ENCODE measurements at places on chromosomes 3 and 15.

DNA sequence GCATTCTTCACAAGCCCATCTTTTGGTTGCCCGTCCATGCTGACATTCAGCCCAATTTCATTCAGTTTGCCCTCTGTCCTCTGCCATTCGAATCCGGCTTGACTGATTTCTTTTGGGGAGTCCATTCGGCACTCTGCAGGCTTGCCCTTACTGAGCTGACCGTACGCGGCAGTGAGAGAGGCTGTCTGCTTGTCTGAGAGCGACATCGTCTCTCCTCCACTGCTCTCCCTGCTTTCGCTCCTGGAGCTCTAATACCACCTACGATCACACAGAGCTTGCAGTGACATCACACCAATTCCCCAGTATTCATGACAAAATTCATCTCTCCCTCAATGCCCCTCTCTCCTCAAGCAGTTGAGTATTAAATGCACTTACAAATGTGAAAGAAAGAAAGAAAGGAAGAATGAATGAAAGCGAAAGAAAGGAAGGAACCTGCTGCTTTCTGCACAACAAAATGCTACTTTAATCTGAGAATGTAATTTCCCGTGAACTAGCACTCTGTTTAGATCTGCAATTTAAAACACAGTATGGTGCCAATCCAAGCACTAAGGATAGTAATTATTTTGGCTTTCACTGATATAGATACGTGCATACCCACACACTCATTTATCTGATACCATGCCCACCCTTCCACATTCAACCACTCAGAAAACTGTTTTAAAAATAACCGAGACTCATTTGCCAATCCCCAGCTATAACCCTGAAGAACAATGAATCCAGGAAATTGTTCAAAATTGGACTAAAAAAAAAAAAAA, 89.5 kb downstream of the DHX30 start:
- DNase-seq: no peak

- no peak for DNase-seq
Measured at GRCh38 chr3:26625187-26625586, 2.6 kb downstream of the LRRC3B start.

DNA sequence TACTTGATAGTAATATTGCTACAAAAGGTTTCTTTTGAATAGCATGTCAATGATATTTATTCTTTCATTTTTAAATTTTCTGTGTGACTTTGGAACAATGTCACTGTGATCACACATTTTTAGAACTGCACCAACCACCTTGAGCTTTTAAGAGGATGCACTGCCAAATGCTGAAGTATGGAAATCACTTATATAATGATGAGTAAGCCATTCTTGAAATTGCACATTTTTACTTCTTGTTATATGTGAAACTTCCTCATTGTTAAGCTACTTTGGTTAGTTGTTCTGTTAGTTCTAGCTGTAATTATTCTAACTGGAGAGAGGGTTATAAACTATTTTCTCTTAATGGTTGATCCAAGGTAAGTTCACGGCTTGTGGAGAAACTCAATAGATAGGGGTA, 547.5 kb downstream of the ZIC1 start:
- DNase-seq: no peak

- no peak for DNase-seq
Measured at GRCh38 chr3:160012108-160012507, 23.5 kb downstream of the IL12A start.

DNA sequence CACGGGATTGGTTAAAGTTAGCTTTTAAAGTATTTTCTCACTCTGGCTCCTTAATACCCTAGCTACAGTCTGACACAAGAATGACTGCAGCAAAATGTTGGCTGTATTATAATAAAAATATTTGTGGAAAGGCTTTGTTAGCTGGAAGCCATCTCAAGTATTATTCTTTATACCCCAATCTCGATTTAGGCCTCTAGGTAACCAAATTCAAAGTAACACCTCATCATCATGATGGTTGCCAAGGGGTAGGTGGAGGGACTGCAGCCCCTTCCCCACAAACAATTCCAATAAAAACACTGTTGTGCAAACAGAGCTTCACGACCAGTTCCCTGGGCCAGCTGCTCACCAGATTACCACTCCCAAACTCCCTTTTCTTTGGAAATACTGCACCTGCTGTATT, 759 bp upstream of the GMPS start:
- DNase-seq: no peak

- DNase-seq: no peak
Measured at GRCh38 chr3:14376348-14377043, 25.9 kb upstream of the SLC6A6 start.

DNA sequence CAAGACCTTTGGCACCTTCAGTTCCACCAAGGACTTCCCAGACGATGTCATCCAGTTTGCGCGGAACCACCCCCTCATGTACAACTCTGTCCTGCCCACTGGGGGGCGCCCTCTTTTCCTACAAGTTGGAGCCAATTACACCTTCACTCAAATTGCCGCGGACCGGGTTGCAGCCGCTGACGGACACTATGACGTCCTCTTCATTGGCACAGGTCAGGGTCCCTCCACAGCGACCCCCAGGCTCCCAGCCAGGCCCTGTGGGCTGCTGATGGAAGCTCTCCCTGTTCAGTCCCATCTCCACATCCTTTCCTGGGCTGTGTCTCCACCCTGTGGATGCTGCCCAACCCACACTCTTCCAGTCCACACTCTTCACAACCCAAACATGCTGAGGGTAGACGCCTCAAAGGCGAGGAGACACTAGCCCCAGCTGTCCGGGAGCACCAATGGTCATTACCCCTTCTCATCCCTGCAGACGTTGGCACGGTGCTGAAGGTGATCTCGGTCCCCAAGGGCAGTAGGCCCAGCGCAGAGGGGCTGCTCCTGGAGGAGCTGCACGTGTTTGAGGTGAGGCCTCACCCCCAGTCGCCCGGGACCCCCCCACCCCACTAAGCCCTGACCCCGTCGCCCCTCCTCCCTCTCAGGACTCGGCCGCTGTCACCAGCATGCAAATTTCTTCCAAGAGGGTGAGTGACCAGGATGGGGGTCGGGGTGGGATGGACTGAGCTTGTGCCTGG, 4.3 kb upstream of the LSMEM2 start:
- peak; percentile 63 for DNase-seq

GRCh38 chr15:37788767-37789396, 145.6 kb upstream of the TMCO5A start:
- DNase-seq: no peak

GRCh38 chr15:90481023-90481422, 48.7 kb upstream of the CRTC3 start:
- DNase-seq: peak; percentile 15

- DNase-seq: no peak
Measured at GRCh38 chr3:89332793-89333192, 225.4 kb downstream of the EPHA3 start.

DNA sequence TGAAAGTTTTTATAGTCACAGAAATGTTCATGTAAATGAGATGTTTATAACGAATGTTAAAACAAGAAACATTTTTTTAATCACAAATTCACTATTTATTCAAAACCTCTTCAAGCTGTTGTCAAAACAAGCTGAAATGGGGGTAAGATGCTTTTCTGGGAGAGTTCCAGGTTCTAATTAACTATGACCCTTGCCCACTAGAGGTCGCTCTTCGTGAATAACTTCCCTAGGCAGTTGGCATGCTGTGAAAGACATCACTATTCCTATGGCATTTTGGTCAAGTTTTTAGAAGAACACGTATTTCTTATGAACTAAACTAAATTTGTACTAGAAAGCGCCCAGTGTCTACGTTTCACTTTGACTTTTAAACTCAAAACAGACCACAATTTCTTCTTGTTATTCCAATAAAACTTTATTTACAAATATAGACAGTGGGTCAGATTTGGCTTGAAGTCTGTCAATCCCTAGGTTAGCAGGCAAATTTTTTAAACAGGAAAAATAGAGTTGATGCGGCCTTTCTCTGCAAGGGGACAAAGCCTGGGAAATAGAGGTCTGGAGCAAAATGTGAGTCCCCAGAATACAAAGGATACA, 62.8 kb upstream of the CMTM8 start:
- DNase-seq: peak; percentile 57

DNA sequence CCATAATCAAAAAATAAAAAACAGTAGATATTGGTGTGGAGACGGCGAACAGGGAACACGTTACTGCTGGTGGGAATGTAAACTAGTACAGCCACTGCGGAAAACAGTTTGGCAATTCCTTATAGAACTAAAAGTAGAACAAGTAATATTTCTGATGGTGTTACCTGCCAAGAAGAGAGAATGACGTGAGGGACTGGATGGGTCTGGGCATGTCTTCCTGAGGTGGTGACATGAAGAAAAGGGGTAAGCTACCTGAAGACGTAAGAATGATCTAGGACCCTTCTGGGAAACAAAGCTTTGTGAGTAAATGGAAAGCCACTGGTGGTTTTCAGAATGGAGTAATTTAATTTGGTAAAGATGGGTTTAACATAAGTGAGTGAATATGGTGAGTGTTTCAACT, 19.4 kb upstream of the PLOD2 start:
- no peak for DNase-seq

GRCh38 chr3:53506110-53506762, 11.8 kb downstream of the CACNA1D start:
- DNase-seq: no peak

DNA sequence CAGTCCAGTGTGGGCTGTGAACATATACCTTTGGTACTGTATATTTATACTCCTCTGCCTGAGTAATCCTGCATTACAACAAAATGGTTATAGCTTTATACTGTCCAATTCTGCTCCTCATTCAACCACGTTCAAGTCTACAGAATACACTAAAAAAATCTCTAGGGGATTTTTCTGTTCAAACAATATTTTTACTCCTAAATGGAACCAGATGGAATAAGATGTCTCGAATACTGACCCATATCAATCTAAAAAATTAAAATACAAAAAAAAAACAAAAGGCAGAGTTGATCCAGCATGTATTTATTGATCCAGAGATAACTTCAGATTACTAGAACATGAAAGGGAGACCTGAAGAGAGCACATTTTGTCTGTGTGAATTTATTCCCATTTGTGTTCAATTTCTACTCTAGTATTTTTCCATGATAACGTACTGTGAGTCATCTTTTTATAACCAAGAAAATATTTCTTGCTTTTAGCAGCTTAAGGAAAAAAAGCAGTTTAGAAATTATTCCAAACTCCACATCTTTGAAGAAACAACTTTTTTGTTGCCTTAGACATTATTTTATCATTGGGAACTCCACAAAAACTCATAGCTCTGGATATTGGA, 910.7 kb downstream of the TBL1XR1 start:
- no peak for DNase-seq

GRCh38 chr15:48924528-48925393, 39.0 kb downstream of the SHC4 start:
- no peak for DNase-seq

DNA sequence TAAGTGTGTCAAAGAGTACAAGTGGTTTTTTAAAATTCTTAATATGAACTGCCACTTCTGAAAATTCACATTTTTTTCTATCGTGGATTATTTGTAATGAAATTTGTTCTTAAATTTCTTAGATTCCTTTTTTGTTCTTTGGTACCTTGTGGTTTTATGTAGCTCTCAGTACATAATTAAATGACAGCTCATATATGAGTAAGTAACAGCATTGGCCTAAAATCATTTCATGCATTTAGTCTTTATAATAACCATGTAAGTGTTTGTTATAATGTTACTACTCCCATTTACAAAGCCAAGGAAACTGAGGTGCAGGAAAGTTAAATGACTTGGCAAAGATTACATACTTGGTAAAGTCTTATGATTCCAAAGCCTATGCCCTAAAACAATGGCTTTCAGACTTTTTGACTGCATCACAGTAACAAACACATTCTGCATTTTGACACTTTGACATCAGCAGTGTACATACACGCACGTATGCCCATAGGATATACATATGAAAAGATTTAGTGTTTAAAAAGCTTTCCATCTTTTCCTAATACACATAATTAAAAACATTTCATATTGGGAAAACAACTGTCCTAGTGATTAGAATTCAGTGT, 14.9 kb downstream of the SPRED1 start:
- DNase-seq: no peak

DNA sequence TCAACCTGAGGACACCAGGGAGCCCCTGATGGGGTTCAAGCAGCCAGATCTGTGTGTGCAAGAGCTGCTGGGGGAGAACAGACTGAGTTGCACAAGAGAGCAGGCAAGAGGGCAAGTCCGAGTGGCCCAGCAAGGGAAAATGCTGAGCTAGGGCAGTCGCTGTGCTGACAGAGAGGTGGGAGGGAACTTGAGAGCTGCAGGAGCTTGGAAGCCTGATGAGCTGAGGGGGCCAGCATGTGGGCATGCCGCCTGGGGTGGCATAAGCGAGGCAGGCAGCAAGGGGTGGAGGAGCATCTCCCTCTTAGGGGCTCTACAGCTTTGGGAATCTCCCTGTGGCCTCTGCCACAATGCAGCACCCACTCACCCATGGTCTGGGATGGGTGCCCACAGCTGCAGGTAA, 4.7 kb upstream of the CORO2B start:
- no peak for DNase-seq

- DNase-seq: no peak
Measured at GRCh38 chr15:79321876-79322275, 11.0 kb downstream of the TMED3 start.

GRCh38 chr3:115768661-115769060, 145.4 kb downstream of the GAP43 start:
- DNase-seq: no peak

- DNase-seq: no peak
Measured at GRCh38 chr15:33100314-33100713, 94.2 kb downstream of the FMN1 start.

GRCh38 chr3:186538779-186539178, 5.4 kb downstream of the CRYGS start:
- no peak for DNase-seq

- peak; percentile 79 for DNase-seq
Measured at GRCh38 chr15:52528564-52529340, at the start of gene MYO5A. MYO5A (minus strand) TSS chr15:52528880; CDS start chr15:52528806, 74 bp downstream.

DNA sequence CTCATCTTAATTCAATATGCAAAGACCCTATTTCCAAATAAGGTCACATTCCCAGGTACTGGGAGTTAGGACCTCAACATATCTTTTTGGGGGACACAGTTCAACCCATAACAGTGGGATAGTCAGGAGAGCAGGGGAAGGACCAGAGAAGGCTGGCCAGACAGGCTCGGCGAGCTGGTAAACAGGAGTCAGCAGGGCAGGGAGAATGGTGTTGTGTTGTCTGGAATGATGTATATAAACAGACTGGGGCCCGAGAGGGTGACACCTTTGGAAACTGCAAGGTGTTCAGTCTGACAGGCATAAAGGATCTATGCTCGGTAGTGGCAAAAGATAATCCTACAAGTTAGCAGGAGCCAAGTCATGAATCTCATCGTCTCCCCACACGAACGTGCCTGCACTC, 10.1 kb upstream of the PPP1R2 start:
- DNase-seq: no peak

All from activated CD4-positive, alpha-beta T cell treated with anti-CD3 and anti-CD28 coated beads for 4 hours (primary cell).